ENCODE measurements at places on chromosomes 5 and 9.

GRCh38 chr9:134532084-134532483 lies 109.5 kb upstream of the COL5A1 start:
- no peaks in the 10 kb centered on the region for H3K27me3 ChIP-seq
- no peaks in the 10 kb centered on the region for H3K4me1 ChIP-seq
- no peak for DNase-seq

- H3K4me1 ChIP-seq, result no peaks in the 10 kb centered on the region
- no peaks in the 10 kb centered on the region for H3K27me3 ChIP-seq
- no peak for DNase-seq
Observed at GRCh38 chr5:99378443-99378842, 449.6 kb upstream of the CHD1 start.

DNA sequence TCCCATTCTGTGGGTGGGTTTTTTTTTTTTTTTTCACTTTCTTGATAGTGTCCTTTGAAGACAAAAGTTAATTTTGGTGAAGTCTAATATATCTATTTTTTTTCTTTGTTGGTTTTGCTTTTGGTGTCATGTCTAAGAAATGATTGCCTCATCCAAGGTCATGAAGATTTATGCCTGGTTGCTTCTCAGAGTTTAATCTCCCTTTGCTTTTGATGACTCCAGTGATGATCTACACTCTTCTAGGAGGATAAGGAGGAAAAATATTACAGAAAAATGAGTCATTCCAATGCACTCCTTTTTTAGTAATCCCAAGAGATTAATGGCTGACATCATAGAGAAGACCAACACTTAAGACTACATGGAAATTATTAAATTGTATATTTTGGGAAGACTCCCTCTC lies 79.7 kb upstream of the ICE1 start:
- no peaks in the 10 kb centered on the region for H3K36me3 ChIP-seq
- no peak overlapping the region for H3K27ac ChIP-seq
- no peaks in the 10 kb centered on the region for H3K4me1 ChIP-seq
- H3K4me3 ChIP-seq, result no peak overlapping the region
- no peaks in the 10 kb centered on the region for H3K27me3 ChIP-seq

- no peak for DNase-seq
- no peak overlapping the region for H3K4me3 ChIP-seq
- no peaks in the 10 kb centered on the region for H3K4me1 ChIP-seq
- H3K36me3 ChIP-seq, result no peaks in the 10 kb centered on the region
- no peaks in the 10 kb centered on the region for H3K27me3 ChIP-seq
Observed at GRCh38 chr9:18404434-18405029, 69.4 kb upstream of the ADAMTSL1 start.

- H3K36me3 ChIP-seq, result no peaks in the 10 kb centered on the region
- DNase-seq, result no peak
- no peaks in the 10 kb centered on the region for H3K4me1 ChIP-seq
- no peak overlapping the region for H3K27ac ChIP-seq
Observed at GRCh38 chr5:159510282-159510681, 180.0 kb upstream of the IL12B start.

- H3K36me3 ChIP-seq, result no peaks in the 10 kb centered on the region
- no peak for DNase-seq
- H3K4me3 ChIP-seq, result no peak overlapping the region
- no peaks in the 10 kb centered on the region for H3K4me1 ChIP-seq
Observed at GRCh38 chr5:179241175-179241574, 104.1 kb downstream of the ADAMTS2 start.

- H3K27ac ChIP-seq, result no peak overlapping the region
- no peaks in the 10 kb centered on the region for H3K27me3 ChIP-seq
- DNase-seq, result no peak
Observed at GRCh38 chr5:105751908-105752307, 1918.8 kb downstream of the EFNA5 start.

- no peak for DNase-seq
- H3K27ac ChIP-seq, result no peak overlapping the region
- no peaks in the 10 kb centered on the region for H3K27me3 ChIP-seq
- H3K4me3 ChIP-seq, result no peak overlapping the region
- H3K36me3 ChIP-seq, result no peaks in the 10 kb centered on the region
Observed at GRCh38 chr5:157924931-157925729, 66.2 kb upstream of the CLINT1 start.

- no peaks in the 10 kb centered on the region for H3K4me1 ChIP-seq
- no peaks in the 10 kb centered on the region for H3K36me3 ChIP-seq
- H3K27me3 ChIP-seq, result no peaks in the 10 kb centered on the region
- H3K4me3 ChIP-seq, result no peak overlapping the region
Observed at GRCh38 chr9:20552874-20553557, 69.3 kb downstream of the MLLT3 start.

DNA sequence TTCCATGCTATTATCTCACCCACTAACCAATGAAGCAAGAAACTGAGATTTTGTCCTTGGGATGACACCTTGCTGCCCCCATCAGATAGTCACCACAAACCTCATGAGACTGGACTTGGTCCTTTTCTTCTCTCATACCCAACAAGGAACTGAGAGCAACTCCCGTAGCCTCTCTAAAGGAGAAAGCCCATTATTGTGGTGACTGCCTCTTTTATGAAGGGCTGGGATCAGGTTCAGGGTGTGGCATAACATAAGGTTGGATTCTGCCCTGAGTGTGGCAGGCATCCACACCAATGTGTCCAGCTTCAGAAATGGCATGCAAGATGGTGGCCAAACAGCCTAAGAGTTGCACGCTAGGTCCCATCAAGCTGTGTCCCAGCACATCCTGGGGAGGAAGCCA lies 1.3 kb upstream of the ACTL7A start:
- H3K4me1 ChIP-seq, result no peaks in the 10 kb centered on the region
- H3K4me3 ChIP-seq, result no peak overlapping the region
- H3K27ac ChIP-seq, result no peak overlapping the region

DNA sequence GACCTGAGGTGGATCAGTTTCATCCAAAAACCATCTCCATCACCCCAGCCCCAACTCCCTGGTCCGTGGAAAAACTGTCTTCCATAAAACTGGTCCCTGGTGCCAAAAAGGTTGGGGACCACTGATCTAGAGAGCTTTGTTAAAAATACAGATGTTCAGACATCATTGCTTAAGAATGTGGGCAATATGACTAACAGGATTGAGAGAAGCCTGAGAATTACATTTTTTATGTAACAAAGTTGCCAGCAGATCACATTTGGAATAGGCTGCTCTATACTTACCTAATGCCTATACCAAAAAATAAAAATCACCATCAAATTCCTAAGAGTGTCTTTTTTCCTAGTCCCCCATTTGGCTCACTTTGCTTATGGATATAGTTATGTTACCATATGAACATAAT lies 143.3 kb downstream of the RAPGEF6 start:
- no peak overlapping the region for H3K27ac ChIP-seq
- no peak overlapping the region for H3K4me3 ChIP-seq
- peaks cover 5% of the 10 kb centered on the region for H3K36me3 ChIP-seq
- DNase-seq, result no peak

DNA sequence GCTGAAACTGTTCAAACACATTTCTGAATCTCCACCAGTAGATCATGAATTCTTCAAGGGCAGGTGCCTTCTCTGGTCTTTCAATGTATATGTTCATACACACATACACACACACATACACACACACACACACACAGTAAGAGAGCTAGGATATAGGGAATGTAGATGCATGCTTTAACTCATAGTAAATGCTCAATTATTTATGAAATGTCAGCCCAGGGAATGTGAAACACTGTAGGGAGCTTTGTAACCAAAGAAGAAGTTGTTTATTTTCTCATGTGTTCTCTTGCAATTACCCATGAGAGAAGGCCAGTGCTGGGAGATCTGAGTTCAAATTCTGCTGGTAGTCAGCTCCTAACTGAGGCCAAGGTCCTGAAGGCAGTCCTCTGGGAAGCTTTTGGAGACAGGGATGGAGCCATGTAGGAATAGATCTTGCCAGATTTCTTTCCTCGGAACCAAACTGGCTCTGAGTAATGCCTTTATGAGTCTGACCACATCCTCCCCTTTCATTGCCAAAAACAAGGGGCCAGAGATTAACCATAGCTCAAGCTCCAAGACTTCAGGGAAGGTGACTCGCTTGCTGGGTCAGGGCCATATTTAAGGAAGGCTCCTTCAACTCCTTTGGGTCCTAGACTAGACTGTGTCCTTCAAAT lies 487.0 kb upstream of the TNC start:
- no peaks in the 10 kb centered on the region for H3K36me3 ChIP-seq
- H3K27ac ChIP-seq, result no peak overlapping the region
- H3K27me3 ChIP-seq, result no peaks in the 10 kb centered on the region
- no peak overlapping the region for H3K4me3 ChIP-seq
- H3K4me1 ChIP-seq, result no peaks in the 10 kb centered on the region

DNA sequence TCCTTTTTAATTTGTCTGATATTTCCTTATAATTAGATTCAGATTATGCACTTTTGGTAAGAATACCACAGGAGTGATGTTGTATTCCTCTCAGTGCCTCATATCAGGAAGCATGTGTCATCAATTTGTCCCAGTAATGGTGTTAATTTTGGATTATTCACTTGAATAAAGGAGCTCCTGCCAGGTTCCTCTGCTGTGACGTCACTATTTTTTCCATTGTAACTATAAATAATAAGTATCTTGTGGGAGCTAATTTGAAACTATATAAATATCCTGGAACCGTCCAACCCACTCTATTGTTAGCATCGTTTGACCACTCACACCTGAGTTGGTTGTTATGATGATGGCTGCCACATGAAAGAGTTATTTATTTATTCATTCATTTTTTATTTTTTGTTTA lies 107.9 kb downstream of the INVS start:
- no peaks in the 10 kb centered on the region for H3K27me3 ChIP-seq
- H3K4me3 ChIP-seq, result no peak overlapping the region
- no peak overlapping the region for H3K27ac ChIP-seq
- no peaks in the 10 kb centered on the region for H3K36me3 ChIP-seq
- H3K4me1 ChIP-seq, result no peaks in the 10 kb centered on the region
- no peak for DNase-seq

DNA sequence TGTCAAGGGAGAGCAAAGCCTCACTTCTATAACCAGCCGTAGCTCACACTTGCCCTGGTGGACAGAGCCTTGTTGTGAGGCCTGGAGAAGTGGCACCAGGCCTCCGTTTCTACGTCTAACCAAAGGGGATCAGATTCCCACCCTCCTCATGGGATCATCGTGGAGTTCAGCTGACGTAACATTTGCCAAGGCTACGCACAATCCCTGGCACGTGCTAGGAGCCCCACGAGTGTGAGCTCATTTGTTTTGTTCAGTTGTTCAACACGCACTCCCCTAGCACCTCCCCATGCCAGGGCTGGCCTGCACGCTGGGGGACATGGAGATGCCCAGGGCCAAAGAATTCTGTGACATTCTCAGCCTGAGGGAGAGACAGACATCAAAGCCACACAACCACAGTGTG lies 23.1 kb downstream of the ADGRD2 start:
- no peaks in the 10 kb centered on the region for H3K36me3 ChIP-seq
- H3K4me1 ChIP-seq, result peaks cover 6% of the 10 kb centered on the region
- H3K27me3 ChIP-seq, result no peaks in the 10 kb centered on the region
- no peak for DNase-seq

GRCh38 chr5:149133795-149134777 lies 7.2 kb upstream of the ABLIM3 start:
- no peaks in the 10 kb centered on the region for H3K36me3 ChIP-seq
- H3K4me3 ChIP-seq, result no peak overlapping the region
- H3K27ac ChIP-seq, result peak overlapping the region; percentile 2
- DNase-seq, result no peak

GRCh38 chr5:103034662-103035392 lies 85.1 kb downstream of the GIN1 start:
- H3K27ac ChIP-seq, result no peak overlapping the region
- no peak for DNase-seq
- no peaks in the 10 kb centered on the region for H3K27me3 ChIP-seq
- H3K36me3 ChIP-seq, result no peaks in the 10 kb centered on the region
- no peaks in the 10 kb centered on the region for H3K4me1 ChIP-seq

GRCh38 chr5:122022966-122023365 lies 55.1 kb downstream of the LOX start:
- H3K27me3 ChIP-seq, result no peaks in the 10 kb centered on the region
- H3K27ac ChIP-seq, result no peak overlapping the region
- H3K36me3 ChIP-seq, result peaks cover 15% of the 10 kb centered on the region

DNA sequence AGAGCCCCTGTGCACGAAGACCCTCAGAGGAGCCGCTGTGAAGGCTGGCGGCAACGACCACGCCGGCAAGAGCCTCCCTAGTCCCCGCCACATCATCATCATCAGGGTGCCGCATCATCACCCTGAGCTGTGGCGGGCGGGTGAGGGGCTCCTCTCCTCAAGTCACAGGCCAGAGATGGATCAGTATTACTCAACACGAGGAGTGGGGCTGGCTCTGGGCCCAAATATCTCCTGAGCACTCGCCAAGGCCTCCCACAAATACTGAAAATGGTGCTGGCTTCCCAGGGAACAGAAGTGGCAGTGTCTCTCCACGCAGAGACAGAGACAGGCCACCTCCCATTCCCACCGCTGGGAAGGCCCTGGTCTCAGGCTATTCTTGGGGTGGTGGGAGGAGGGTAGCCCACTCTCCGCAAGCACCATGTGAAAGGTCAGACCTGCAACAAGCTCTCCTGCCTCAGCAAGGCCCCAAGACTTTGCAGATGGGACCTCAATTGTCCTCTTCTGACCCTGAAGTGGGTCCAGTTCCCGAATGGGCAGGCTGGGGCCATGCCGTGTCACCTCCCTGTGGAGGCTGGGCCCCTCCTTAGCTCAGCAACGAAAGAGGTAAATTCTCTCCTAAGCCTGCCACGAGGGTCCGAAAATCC lies 39.3 kb upstream of the ZNF354A start:
- DNase-seq, result no peak
- H3K36me3 ChIP-seq, result no peaks in the 10 kb centered on the region
- no peaks in the 10 kb centered on the region for H3K27me3 ChIP-seq
- H3K4me1 ChIP-seq, result no peaks in the 10 kb centered on the region

GRCh38 chr5:16461782-16462181 lies 3.8 kb downstream of the ZNF622 start:
- H3K4me3 ChIP-seq, result no peak overlapping the region
- H3K4me1 ChIP-seq, result peaks cover 11% of the 10 kb centered on the region
- DNase-seq, result no peak
- H3K27me3 ChIP-seq, result no peaks in the 10 kb centered on the region
- H3K27ac ChIP-seq, result no peak overlapping the region
- H3K36me3 ChIP-seq, result peaks cover 40% of the 10 kb centered on the region

DNA sequence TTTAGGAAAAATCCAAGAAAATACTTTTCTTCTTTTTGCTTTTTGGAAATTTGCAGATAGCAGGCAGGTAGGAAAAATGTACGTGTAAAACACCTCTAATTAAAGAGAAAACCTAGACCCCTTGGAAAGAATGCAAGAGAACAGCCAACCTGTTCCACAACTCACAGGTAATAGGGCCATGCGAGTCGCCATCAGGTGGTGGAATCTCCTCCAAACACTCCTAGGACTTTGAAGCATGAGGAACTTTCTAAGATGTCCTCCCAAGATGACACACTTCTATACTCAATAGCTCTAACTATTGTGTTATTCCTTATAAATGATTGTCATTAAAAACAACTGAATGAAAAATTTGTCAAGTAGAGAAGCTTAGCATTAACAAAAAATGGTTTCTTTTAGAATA lies 174.0 kb downstream of the TMC1 start:
- no peaks in the 10 kb centered on the region for H3K4me1 ChIP-seq
- no peaks in the 10 kb centered on the region for H3K27me3 ChIP-seq
- no peaks in the 10 kb centered on the region for H3K36me3 ChIP-seq

- no peak for DNase-seq
- no peak overlapping the region for H3K27ac ChIP-seq
- H3K4me1 ChIP-seq, result peaks cover 14% of the 10 kb centered on the region
- H3K27me3 ChIP-seq, result no peaks in the 10 kb centered on the region
Observed at GRCh38 chr5:61334868-61335615, 3.0 kb downstream of the ZSWIM6 start.

- no peaks in the 10 kb centered on the region for H3K36me3 ChIP-seq
- no peak overlapping the region for H3K4me3 ChIP-seq
- no peak for DNase-seq
- H3K27me3 ChIP-seq, result no peaks in the 10 kb centered on the region
- no peak overlapping the region for H3K27ac ChIP-seq
- no peaks in the 10 kb centered on the region for H3K4me1 ChIP-seq
Observed at GRCh38 chr5:169905017-169905416, 75.3 kb downstream of the INSYN2B start.

Measured in Panc1 (cell line).